ENCODE measurements at places on chromosomes 16 and 17.

- DNase-seq, result no peak
Measured at GRCh38 chr16:29011112-29011511, 26.3 kb downstream of the LAT start.

DNA sequence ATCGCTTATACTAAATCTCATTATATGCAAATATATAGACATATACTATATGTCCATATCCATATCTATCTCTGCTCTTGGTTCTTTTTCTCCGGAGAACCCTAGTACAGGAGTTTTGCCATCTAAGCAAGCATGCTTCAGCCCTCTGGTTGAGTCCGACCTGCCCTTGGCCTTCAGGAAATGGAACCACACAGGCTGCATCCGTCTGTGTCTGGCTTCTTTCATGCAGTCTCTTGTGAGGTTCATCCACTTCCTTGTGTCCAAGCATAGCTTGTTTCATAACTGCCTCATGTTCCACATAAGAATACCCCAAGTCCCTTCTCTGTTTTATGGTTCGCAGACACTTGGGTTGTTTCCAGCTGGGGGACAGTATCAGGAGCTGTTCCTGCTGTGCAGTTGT lies 16.8 kb downstream of the SNX20 start:
- DNase-seq, result no peak

DNA sequence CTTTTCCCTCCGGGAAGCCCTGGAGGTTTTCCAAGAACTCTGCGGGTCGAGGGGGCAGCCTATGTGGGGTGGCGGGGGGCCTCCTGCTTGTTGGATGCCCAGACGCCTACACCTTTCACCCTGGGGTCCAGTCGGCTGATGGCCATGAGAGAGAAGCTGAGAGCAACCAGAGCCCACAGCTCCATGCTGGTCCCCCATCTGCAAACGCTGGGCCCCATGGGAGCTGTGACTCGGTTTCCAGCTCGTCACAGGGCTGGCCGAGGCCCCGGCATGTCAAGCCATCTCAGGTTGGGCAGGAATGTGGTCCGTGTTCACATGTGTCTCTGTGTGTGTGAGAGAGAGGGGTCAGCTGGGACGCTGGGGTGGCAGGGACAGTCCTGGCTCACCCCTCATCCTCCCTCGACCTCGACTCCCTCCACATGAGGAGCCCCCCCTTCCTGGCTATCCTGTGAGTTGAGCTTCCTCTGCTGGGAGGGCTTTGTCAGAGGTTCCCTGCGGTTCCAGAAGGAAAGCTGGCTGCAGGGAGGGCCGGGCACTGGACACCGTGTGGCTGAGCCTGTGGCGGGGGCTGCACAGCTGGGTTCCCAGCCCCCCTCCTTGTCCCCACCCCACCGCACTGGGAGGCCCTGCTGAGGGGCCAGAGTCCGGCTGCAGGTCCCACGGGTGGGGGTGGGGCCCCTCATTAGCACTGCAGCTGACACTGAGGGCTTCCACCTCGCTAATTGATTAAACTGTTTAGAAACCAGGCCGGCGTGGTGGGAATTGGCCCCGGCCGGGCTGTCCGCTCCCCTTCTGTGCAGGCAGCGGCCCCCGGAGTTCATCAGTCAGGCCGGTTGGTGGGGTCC lies 19.1 kb downstream of the METRNL start:
- no peak for DNase-seq

GRCh38 chr17:81365601-81366585 lies 29.4 kb upstream of the BAHCC1 start:
- no peak for DNase-seq

DNA sequence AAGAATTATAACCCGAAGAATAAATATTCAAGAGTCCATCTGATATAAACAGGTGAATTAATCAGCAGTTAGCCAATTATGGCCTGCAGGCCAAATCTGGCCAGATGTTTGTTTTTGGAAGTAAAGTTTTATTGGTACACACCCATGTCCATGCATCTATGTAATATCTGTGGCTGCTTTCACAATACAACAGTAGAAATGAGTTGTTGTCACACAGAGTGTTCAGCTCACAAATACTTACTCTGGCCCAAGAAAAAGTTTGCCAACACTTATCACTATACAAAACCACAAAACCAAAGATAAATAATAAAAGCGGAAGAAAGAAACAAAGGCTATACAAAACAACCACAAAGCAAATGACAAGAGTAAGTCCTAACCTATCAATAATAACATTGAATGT lies 109.4 kb downstream of the CDYL2 start:
- no peak for DNase-seq

GRCh38 chr17:17849845-17850373 lies 13.1 kb upstream of the SREBF1 start:
- DNase-seq, result peak; percentile 40

GRCh38 chr17:45867702-45868101 lies 23.0 kb downstream of the SPPL2C start:
- DNase-seq, result no peak

DNA sequence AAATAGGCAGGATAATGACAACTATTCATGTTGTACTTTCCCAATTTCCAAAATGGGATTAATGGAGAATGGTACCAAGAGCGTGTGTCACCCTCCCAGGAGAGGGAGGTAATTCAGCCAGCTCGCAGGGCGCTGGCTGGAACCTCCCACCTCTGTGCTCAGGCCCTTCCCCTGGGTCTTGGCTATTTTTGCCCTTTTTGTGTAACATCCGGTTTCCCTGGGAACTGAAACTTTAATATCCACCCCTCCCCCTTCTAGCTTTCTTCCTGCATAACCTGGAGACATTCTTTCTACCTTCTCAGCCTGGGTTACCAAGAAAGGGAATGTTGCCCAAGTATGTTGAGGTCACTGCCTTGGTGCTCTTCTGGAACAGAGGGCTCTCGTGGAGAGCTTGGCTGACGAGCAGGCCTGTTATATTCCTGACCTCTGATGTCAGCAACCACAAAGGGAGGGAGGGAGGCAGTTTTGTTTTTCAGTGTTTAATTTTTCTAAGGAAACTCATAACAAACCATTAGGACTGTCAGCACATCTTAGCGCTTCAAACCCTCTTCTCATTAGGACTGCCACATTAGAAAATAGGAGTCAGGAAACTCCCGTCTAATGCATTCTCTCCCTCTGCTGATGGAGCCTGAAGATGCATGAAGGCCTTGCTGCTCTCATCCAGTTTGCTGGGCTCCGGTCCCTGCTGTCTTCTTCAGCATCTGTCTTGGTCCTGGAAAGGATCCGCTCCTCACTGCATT lies 25.6 kb downstream of the ITGB3 start:
- DNase-seq, result no peak

- DNase-seq, result no peak
Measured at GRCh38 chr17:59757470-59757869, 50.0 kb downstream of the VMP1 start.

DNA sequence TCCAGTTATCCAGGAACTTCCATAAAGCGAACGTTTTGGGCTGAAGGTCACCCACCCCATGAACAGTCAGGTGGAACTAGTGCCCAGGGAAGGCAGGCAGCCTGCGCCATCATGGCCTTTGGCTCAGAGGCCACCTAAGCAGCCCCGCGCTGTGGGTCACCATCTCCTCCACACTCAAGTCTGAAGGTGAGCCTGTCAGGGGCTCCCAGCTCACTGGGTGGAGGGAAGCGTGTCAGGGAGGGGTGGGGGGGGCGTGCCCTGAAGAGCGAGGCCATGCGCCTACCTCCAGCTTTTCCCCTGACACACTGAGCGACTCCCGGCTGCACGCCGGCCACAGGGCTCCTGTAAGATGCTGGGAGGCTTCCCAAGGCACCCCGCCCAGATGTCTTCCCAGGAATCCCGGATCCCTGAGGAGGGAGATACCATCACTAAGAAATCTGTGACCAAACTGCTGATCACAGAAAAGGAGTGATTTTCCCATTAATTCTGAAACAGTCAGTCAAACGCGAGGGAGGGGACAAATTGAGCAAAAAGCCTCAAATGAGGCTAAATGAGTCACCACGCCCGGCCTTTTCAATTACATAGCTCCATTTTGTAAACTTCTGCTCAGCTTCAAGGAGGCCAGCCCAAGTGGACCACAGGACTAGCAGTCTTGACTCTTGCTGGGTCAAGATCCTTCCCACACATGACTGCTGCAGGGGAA lies 26.5 kb upstream of the SLC25A19 start:
- no peak for DNase-seq

DNA sequence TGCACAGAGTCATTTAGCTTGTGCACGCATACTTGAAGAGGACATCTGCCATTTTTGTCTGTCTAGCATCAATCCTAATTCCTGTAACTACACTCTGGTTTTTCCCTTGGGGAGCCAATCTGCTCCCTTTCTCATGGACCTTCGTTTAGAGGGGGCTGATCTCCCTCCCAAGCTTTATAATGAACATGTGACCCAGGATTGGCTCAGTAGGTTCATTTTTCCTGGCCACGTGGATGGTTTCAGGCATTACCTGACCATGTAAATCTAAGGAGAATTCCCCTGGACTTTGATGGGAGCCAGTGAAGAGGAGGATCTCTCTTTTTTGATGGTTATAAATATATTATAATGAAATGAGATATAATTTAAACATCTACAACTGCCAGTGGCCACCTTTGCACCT lies 56.8 kb upstream of the HS3ST2 start:
- no peak for DNase-seq

DNA sequence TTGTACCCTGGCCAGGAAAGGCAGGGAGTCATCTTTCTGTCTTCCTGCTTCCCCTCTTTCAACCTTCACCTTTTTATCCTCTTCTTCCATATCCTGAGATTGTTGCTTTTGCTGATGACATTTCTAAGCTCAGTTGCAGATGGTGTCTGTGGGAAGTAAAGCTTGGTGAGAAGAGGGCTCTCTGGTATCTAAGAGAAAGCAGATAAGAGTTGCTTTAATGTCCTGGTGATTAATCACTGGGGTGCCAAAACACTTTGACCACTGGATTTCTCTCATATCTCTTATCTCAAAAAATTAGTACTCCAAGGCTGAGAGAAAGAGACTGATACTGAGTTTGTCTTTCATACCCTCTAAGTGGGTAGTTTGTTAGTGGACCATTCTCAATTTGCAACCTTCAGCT lies 71.3 kb downstream of the NEUROD2 start:
- DNase-seq, result no peak

DNA sequence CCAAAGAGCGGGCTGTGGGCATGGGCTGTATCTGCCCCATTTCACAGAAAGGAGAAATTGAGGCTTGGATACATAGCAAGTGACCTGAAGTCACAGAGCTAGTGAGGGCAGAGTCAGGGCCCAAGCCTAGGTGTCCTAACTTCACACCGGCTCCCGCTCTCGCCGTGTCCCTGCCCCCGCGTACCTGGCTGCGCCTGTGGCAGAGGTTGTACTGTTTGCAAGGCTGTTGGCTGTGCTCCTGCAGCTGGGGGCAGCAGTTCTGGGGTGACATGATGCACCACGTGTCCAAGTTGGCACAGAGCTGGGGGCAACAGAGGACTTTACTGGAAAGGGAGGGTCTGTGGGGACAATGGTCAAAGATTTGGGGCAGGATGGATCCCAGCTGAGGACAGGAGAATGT lies 3.4 kb downstream of the DHX58 start:
- DNase-seq, result no peak

DNA sequence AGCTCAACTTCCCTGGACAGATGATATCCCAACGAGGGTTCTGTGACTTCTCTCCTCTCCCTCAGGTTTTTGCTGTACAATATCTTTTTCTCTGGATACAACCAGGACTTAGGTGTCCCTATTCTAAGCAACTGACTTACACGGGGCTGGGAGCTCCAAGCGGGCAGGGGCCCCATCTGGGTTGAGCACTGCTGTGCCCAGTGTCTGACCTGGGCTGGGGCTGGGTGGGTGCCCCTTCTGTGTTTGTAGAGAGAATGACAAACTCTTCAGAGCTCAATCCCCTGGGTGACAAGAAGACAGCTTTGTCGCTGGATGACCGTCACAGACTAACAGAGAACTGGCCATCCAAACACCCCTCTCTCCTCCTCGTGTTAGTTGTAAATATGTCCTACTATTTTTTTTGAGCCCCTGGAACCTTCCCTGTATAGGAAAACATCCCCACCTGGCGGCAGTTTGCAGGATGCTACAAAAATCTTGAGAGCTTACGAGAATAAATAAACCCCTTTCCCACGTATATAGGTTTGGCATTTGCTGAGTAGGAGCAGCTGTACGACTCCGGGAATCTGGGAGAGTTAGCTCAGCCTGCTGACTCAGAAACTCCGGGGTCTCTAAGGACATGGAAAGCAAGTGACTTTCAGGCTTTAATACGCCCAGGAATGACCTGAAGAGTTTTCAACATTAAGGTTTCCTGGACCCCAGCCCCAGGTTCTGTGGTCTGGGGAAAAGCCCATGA lies 23.7 kb upstream of the RCVRN start:
- no peak for DNase-seq

GRCh38 chr17:51815097-51815496 lies 343.4 kb downstream of the CA10 start:
- DNase-seq, result no peak

DNA sequence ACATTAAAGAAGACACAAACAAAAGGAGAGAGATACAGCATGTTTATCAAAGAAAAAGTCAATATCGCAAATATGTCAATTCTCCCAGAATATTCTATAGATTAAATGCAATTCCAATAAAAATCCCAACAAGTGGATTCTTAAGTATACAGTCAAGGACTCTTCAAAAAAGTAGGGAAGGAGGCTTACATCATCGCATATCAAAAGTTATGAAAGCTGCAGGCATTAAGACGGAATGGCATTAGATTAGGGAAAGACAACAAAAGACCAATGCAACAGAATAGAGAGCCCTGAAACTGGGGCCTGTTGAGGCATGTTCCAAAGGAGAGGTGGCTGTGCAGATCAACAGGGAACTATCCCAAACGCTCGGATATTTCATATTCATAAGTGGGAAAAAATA lies 76.0 kb downstream of the MARCHF10 start:
- DNase-seq, result no peak

DNA sequence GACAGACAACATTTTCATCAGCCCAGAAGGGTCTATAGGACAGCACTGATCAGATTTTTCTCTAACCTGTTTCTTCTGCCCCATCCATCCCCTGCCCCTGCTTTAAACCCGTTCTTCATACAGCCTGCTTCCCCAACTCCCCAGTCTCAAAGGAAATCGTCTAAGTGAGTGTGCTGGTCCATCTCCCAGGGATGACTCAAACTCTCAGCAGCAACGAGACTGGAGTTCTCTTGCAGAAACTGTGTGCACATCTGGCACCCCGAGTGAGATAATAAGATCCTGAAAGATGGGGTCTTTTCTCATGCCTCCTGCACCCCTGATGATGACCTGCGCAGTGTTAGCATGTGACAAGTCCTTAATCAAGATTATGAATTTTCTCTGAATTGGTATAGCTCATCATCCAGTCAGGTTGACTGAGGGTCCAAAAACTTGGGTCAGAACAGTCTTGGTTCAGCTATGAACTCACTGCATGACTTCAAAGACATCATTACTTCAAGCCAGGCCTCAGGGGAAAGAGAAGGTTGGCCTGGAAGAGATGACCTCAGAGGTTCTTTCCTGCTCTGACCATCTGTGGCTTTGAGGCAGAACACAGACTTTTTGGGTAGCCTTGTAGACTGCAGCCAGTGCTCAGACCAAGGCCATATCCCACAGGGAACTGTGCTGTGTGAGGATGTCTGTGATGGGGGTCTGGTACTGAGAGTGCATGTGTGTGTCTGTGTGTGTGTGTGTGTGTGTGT lies 117.9 kb downstream of the SPACA3 start:
- DNase-seq, result no peak

All from stimulated activated CD8-positive, alpha-beta memory T cell treated with anti-CD3 and anti-CD28 coated beads, Interleukin-7, amount 100 ng/mL, for 24 hours (primary cell).